ENCODE measurements at places on chromosomes 16 and 17.

DNA sequence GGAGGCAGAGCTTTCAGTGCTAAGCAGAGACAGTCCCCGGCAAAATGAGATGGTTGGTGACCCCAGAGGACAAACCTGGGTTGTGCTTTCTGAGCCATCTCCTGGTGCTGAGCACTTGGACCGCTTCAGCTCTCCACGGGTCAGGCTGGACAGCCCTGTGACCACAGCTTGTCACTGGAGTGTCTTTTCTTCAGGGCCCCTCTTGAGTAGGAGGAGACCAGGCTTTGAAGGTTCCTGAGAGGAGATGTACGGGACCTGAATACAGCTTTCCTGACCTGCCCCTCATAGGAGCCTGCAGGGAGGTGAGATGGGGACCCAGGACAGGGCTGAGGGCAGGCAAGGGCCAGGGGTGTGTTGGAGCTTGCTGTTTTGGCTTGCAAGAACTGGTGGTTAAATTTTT is 17.8 kb upstream of the ADGRG1 start:
- H3K27me3 ChIP-seq = no peaks in the 10 kb centered on the region
- DNase-seq = no peak
- no peaks in the 10 kb centered on the region for H3K36me3 ChIP-seq
- no peak overlapping the region for H3K4me3 ChIP-seq
- no peaks in the 10 kb centered on the region for H3K4me1 ChIP-seq

DNA sequence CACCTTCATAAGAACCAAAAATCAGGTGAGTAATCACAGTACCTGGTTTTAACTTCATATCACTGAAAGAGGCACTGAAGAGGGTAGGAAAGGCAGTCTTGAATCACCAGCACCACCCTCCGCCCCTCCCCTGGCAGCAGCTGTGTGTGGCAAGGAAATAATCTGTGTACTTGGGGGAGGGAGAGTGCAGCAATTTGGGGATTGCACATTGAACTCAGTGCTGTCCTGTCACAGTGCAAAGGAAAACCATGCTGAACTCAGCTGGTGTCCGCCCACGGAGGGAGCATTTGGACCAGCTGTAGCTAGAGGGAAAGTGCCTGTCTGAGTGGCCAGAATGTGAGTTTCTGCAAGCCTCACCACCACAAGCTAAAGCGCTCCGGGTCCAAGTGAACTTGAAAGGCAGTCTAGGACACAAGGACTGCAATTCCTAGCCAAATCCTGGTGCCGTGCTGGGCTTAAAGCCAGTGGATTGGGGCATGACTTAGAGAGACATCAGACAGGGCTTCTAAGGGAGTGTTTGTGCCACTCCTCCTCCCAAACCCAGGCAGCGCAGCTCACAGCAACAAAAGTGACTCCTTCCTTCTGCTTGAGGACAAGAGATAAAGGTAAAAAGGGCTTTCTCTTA is 39.7 kb upstream of the ALDH3A1 start:
- DNase-seq = no peak
- no peak overlapping the region for H3K27ac ChIP-seq
- H3K36me3 ChIP-seq = no peaks in the 10 kb centered on the region
- H3K4me1 ChIP-seq = no peaks in the 10 kb centered on the region
- H3K27me3 ChIP-seq = no peaks in the 10 kb centered on the region

DNA sequence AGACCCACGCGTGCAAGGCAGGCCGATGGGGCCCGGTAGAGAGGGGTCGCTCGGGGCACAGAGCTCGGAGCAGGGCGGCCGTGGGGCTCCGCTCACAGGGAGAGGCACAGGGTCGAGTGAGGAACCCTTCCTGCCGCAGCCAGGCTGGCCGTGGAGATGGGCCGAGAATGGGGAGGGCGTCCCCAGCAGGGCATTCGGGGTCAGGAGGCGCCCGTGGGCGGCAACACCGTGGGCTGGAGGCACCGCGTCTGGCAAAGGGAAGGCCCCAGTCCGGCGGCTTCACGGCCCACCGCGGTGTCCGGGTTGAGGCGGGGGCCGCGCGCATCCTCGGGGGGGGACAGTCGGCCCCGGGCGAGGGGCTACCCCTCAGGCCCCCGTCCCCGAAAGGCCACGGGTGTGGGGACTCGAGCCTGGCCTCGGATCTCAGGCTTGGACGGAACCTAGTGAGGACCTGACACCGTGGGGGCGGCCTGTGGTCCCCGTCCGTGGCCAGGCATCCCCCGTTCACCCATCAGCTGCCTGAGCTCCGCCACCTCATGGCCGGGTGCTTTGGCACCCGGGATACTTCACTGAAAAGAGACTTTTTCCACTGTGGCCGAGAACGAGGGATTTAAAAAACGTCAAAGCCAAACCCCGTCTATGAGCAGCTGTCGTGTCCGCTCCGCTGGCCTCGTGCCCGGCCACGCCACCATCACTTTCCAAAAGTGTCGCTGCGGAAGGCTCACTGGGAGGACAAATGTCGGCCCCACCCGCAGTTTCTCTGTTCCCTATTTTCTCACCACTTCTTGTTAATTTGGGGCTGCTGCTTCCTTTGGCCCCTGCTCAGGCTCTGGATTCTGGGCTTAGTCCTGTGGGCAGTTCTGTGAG is 73.6 kb downstream of the METRNL start:
- no peak for DNase-seq
- H3K4me1 ChIP-seq = no peaks in the 10 kb centered on the region
- H3K27ac ChIP-seq = no peak overlapping the region
- H3K36me3 ChIP-seq = no peaks in the 10 kb centered on the region

GRCh38 chr17:40980117-40980516 is 4.0 kb downstream of the KRT40 start:
- no peaks in the 10 kb centered on the region for H3K36me3 ChIP-seq
- no peak for DNase-seq
- H3K4me3 ChIP-seq = no peak overlapping the region
- no peaks in the 10 kb centered on the region for H3K4me1 ChIP-seq

DNA sequence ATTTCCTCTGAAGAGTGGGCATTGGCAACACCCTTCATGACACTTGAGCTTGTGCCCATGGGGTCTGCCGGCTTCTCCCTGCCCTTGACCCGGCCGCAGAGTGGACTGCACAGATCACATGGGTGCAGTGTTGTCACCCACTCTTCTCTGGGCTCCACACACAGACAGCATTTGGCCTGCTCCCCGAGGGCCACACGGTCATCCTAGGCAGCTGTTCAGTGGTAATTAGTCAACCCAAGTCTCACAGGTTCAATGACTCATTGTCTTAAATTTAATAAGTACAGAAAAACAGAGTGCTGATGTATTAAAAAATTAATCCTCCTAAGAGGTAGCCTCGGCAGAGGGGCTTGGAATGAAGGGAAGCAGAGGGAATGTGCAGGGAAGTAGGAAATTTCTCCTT is 204.8 kb downstream of the MSI2 start:
- H3K27ac ChIP-seq = no peak overlapping the region
- no peak for DNase-seq
- no peaks in the 10 kb centered on the region for H3K4me1 ChIP-seq

DNA sequence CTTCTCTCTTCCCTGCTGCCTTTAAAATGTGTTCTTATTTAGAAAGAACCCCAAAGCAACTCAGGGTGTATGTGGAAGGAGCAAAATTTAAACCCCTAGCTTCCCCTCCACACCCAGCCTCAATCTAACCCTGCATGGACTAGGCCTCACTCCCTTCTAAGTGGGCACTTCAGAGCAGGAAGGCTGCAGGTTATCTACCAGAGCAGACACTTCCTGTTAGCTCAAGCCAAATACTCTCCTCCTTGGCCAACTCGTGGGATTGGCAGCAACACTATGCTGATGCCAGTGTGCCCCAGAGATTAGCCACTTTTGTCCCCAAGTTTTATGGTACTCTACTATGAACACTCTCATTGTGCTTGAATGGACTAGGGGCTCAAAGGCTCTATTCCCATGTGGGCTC is 35.6 kb downstream of the CCDC42 start:
- peaks cover 6% of the 10 kb centered on the region for H3K4me1 ChIP-seq

- H3K27ac ChIP-seq = no peak overlapping the region
- H3K4me1 ChIP-seq = no peaks in the 10 kb centered on the region
- H3K36me3 ChIP-seq = no peaks in the 10 kb centered on the region
- no peak for DNase-seq
- H3K4me3 ChIP-seq = no peak overlapping the region
These were observed 74.2 kb downstream of the CRISPLD2 start for GRCh38 chr16:84893849-84894599.

- DNase-seq = no peak
- H3K36me3 ChIP-seq = no peaks in the 10 kb centered on the region
- no peaks in the 10 kb centered on the region for H3K27me3 ChIP-seq
- no peaks in the 10 kb centered on the region for H3K4me1 ChIP-seq
- H3K27ac ChIP-seq = no peak overlapping the region
- no peak overlapping the region for H3K4me3 ChIP-seq
These were observed 11.0 kb downstream of the TBC1D24 start for GRCh38 chr16:2485811-2486507.

DNA sequence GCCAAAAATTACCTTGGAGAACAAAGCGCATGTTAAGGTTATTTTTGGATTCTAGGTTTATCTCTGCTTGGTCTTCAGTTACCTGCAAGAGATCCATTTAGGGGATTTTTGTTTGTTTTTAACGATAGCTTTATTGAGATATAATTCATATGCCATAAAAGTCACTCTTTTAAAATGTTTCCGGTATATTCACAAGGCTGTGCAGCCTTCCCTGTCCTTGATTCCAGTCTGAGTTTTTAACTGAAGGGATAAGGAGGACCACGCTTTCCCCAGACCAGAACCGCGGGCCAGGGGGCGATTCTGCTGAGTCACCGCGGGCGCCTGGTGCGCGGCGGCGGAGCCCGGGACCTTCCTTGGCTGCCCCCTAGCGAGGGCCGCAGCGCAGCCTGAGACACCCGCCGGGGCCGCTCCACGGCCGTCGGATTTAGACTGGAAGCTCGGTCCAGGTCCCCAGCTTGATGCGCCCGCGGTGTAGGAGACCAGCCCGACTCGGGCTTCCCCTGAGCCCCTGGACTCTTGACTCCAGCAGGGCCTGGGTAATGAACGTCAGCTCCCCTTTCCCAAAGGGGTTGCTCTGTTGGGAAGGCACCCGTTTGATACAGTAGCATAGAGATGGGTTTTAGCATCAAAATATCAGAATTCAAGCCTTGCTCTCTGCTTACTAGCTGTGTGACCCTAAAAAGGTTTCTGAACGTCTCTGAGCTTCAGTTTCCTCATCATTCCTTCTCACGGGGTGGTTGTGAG is 50.0 kb upstream of the STH start:
- H3K27ac ChIP-seq = no peak overlapping the region
- H3K4me3 ChIP-seq = no peak overlapping the region
- H3K27me3 ChIP-seq = no peaks in the 10 kb centered on the region
- no peaks in the 10 kb centered on the region for H3K36me3 ChIP-seq
- peak; percentile 77 for DNase-seq
- H3K4me1 ChIP-seq = peaks cover 4% of the 10 kb centered on the region

- H3K36me3 ChIP-seq = no peaks in the 10 kb centered on the region
- H3K4me3 ChIP-seq = no peak overlapping the region
- no peaks in the 10 kb centered on the region for H3K27me3 ChIP-seq
- H3K4me1 ChIP-seq = no peaks in the 10 kb centered on the region
- no peak for DNase-seq
These were observed 29.9 kb downstream of the ABCC12 start for GRCh38 chr16:48125888-48126287.

- H3K27ac ChIP-seq = no peak overlapping the region
- no peak overlapping the region for H3K4me3 ChIP-seq
- DNase-seq = no peak
- H3K27me3 ChIP-seq = no peaks in the 10 kb centered on the region
These were observed 34.6 kb upstream of the PVALEF start for GRCh38 chr17:81130385-81131361.

GRCh38 chr17:3788200-3788599 is 12.8 kb downstream of the ITGAE start:
- no peaks in the 10 kb centered on the region for H3K27me3 ChIP-seq
- H3K36me3 ChIP-seq = no peaks in the 10 kb centered on the region
- no peak overlapping the region for H3K27ac ChIP-seq
- no peak overlapping the region for H3K4me3 ChIP-seq
